ENCODE measurements at places on chromosomes 2 and 18. TPM values are rescaled to one million over a fixed set of nuclear protein-coding genes. Genes with fewer than 3 reads are reported as not detected.

RNF152 gene
- total RNA-seq, result 0.02 TPM

HOXD13 gene
- total RNA-seq, result 0.29 TPM

FAM228A gene
- total RNA-seq, result not detected

DCC gene
- total RNA-seq, result not detected

PROM2 gene
- 0.19 TPM for total RNA-seq

NR4A2 gene
- 2.0 TPM for total RNA-seq

ASPRV1 gene
- 0.37 TPM for total RNA-seq

CPO gene
- total RNA-seq, result not detected

CNDP1 gene
- not detected for total RNA-seq

ECEL1 gene
- total RNA-seq, result 0.16 TPM

GREB1 gene
- total RNA-seq, result 1.7 TPM

REG1A gene
- not detected for total RNA-seq

UGGT1 gene
- total RNA-seq, result 22.9 TPM

RNU2-63P gene
- total RNA-seq, result not detected

UCN gene
- 2.5 TPM for total RNA-seq

RAD51AP2 gene
- total RNA-seq, result not detected
